AG08396 (cell line): ENCODE measurements at places on chromosomes 1 and 21.

DNA sequence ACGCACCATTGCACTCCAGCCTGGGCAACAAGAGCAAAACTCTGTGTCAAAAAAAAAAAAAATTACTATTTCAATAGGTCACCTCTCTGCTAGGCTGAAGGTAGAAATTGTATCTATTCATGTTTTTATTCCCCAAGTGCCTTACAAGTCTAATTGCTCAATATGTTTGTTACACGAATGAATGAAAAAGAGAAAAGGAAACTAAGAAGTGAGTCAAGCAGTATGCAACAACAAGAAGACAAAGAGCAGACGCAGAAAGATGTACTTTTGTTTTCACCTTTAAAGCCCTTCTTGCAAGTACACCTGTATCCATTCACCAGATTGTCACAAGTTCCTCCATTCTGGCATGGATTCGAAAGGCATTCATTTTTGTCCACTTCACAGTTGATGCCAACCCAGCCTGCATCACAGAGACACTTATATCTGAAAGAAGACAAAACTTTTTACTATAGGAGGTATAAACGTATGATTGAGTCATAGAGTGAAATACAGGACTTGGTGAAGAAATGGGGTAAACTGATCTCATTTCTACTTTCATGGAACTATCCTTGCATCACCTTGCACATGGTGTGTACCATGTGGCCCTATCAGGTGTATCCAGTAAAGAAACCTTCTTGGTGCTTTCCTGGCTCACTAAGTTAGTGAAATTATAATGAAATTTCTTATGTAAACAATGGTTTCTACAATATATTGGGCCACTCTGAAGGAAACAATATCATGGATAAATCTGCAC lies 57.1 kb upstream of the ADAM30 start:
- DNase-seq: no peak

DNA sequence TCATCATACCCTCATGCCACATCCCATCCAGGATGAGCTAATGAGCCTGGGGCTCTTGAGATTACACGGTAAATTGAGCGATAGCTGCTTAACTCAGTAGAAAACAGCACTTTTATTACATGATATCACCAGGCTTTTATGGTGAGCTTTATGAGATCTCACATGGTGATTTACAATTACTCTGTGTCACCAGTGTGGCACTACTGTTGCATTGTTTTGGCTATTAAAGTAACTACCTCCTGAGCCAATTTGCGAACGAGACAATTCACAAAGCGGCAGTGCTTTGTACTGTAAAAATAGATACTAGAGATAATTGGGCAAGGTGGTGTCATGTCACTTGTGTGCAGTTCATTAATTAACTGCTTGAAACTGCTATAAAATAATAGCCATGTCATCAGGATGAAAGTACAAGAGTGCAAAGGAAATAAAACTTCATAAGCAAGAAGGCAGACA lies 767.7 kb upstream of the ADGRL2 start:
- DNase-seq: no peak

GRCh38 chr1:8905582-8906191 lies 27.2 kb upstream of the ENO1 start:
- no peak for DNase-seq

- DNase-seq: no peak
Observed at GRCh38 chr1:70504821-70505193, 93.7 kb downstream of the CTH start.

DNA sequence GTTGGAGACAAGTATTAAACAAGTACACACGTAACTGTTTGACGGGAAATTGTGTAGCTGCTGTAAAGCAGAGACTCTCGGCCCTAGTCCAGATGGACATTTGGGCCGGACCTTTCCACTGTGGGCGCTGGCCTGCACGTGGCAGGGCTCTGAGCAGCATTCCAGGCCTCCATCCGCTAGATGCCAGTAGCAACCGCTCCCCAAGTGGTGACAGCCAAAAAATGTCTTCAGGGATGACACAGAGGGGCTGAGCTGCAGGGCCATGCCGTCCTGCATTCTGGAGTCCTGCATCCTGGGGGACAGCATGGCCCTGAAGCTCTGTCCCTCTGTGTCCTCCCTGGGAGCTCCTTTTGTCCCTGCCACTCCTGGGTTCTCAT lies 24.8 kb downstream of the A3GALT2 start:
- DNase-seq: no peak

- no peak for DNase-seq
Observed at GRCh38 chr1:24987424-24987823, 57.3 kb upstream of the RUNX3 start.

- no peak for DNase-seq
Observed at GRCh38 chr1:76763738-76764137, 103.5 kb upstream of the ST6GALNAC5 start.

- no peak for DNase-seq
Observed at GRCh38 chr1:165287329-165287728, 69.2 kb downstream of the LMX1A start.

- no peak for DNase-seq
Observed at GRCh38 chr1:185096531-185096930, 51.2 kb downstream of the RNF2 start.

DNA sequence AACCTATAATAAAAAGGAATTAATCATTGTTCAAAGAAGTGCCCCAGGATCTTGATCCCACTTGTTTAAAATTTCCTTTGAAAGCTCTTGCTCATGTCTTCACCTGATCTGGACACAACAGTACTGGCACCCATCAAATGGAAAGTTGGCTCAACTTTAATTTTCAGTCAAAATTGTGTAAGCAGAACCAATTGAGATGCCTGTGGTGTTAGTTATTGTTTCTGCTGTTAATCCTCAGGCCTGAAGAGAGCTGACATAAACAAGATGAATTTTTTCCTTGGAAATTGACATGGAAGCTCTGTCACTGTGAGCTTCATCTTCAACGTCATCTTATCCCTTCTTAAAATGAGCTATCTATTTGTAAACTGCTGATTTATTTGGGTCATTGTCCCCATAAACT lies 88.3 kb upstream of the TNFSF4 start:
- no peak for DNase-seq
